ENCODE measurements at places on chromosomes 11 and 22. TPM values are rescaled to one million over a fixed set of nuclear protein-coding genes. Genes with fewer than 3 reads are reported as not detected.

DNA sequence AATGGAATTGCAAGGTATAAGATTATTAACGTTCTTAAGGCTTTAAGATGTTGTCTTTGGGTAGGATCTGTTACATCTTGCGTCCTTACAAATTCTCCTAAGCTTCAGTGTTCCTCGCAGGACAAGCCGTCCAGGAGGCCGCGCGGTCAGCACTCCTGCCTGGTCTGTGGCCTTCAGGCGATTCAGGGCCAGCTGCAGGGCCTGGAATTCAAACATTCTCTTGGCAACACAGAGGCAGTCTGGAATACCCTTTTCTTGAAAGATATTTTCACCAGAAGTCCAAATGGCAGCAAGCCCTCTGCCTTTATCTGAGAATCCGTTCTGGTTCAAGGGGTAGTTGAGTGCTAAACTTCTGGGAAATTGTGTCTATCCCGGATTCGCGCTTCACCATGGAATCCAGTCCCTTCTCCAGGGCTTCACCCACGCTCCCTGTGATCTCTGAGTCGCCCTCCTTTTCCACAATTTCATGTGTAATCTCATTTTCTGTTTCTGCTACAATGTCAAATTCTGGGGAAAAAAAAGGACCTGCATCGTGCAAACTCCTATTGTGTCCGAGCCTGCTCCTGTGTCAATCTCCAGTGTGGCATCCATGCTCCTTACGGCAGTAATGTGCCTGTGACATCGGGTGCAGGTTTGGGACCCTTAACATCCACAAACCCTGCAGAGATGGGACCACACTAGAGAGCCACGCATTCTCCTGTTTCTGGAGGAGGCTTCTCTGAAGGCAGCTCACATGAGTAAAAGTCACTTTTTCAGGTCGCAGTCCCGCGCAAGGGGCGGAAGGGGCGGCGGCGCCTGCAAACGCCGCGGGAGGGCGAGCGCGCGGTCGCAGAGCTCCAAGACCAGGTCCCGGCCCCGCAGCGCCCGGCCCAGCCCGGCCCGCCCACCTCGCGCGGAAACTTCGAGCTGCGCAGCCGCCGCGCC is 25.4 kb upstream of the SORL1 start:
- H3K4me1 ChIP-seq: peaks cover 12% of the 10 kb centered on the region
- no peaks in the 10 kb centered on the region for H3K27me3 ChIP-seq
- H3K4me3 ChIP-seq: peak overlapping the region; percentile 38
- no peak overlapping the region for H3K27ac ChIP-seq
- no peak for DNase-seq
- H3K36me3 ChIP-seq: no peaks in the 10 kb centered on the region

- H3K36me3 ChIP-seq: no peaks in the 10 kb centered on the region
- no peaks in the 10 kb centered on the region for H3K27me3 ChIP-seq
- no peak overlapping the region for H3K27ac ChIP-seq
Measured at GRCh38 chr22:20463324-20464095, 25.9 kb upstream of the SCARF2 start.

DNA sequence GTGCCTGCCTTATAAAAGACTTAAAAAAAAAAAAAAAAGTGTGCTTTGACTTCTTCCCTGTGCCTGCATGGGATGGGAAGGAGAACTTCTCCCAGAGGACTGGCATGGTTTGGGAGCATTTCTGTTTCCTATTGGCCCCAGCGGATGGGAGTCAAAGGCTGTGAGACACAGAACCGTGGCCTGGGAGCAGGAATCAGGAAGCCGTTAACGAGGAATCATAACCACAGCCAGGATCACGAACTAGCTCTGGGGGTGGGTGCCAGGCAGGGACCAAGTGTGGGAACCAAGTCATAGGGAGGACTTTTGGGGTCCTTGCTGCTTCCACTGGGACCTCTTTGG is 526 bp downstream of the C1QTNF6 start:
- no peaks in the 10 kb centered on the region for H3K4me1 ChIP-seq
- peak overlapping the region; percentile 32 for H3K4me3 ChIP-seq
- DNase-seq: no peak
- H3K27ac ChIP-seq: peak overlapping the region; percentile 91

DNA sequence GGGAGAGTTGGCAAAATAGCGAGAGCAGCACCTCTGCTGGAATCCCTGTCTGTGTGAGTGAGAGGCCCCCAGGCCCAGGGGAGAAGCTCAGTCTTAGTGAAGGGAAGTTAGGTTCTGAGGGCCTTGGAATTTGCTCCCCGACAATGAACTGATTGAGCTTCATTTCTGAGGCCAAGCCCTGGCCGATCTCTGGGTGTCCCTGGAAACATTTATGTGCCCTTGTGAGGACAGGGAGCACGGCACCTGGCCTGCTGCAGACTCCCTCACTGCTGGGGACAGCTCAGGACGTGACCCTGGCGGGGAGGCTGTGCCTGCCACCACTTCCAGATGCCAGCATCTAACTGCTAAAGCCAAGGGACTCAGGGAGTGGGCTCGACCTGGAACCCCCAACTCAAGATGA is 52.0 kb downstream of the ARHGAP8 start:
- H3K4me1 ChIP-seq: no peaks in the 10 kb centered on the region
- no peak overlapping the region for H3K27ac ChIP-seq
- H3K36me3 ChIP-seq: no peaks in the 10 kb centered on the region

DNA sequence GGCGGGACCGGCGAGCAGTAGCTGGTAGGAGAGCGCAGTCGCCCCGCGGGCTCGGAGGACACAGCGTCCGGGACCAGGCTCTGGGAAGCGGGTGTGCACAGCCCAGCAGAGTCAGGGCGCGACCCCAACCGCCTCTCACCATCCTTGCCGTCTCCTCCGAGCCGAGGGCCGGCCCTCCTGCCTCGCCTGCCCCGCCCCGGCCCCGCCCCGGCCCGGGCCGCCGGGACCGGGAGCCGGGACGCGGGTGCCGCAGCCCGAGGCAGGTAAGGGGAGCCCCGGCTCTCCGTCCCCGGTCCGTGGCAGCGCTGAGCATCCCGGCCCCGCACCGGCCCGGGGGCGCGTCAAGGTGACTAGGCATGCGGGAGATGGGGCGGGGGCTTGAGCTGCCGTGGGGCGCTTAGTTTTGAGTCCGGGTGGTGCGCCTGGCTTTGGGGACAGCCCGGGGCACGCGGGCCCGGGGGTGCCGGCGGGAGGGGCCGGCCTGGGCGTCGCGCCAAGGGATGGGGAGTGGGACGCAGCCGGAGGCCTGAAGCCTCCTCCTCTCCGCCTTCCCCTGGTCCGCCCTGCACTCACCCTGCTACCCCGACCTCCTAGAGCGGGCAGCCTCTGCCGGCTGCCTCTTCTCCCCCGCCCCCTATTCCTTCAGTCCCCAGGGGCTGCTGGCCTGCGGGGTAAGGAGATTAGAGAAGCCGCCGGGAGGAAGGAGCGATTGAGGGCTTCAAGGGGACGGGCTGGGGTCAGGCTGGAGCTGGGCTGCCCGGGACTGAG is at the start of gene ABCG4:
ABCG4 (plus strand) TSS at position 35 of the 768 bp plus-strand sequence. CDS start 914 bp downstream, outside the sequence.
- H3K27ac ChIP-seq: no peak within 1 kb of the TSS
- peaks cover 21% of the 10 kb centered on the region for H3K4me1 ChIP-seq
- no peak for DNase-seq

DNA sequence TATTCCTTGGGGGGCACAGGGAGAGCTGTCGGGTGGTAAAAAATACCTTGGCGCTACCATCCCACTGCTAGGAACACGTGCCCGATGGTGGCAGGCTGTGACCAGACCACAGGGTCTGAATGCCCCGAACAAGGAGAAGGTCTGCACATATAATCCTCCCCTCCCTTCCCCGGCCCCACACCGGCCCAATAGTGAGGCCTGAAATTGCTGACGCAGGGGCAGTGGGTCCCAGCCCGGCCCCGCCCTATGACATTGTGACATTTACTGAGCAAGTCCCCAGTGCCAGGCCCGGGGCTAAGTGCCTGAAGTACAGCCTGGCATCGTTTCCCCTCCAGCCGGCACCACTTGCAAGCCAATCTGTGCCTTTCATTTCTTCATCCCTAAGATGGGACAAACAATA is 19.5 kb downstream of the MN1 start:
- H3K27ac ChIP-seq: peak overlapping the region; percentile 7
- H3K36me3 ChIP-seq: no peaks in the 10 kb centered on the region
- H3K4me3 ChIP-seq: no peak overlapping the region

- DNase-seq: peak; percentile 93
- no peak overlapping the region for H3K4me3 ChIP-seq
- H3K27ac ChIP-seq: peak overlapping the region; percentile 80
- peaks cover 48% of the 10 kb centered on the region for H3K4me1 ChIP-seq
- no peaks in the 10 kb centered on the region for H3K27me3 ChIP-seq
Measured at GRCh38 chr11:47415949-47416472, 7.6 kb downstream of the SLC39A13 start.

- no peak overlapping the region for H3K4me3 ChIP-seq
- H3K4me1 ChIP-seq: no peaks in the 10 kb centered on the region
- H3K36me3 ChIP-seq: no peaks in the 10 kb centered on the region
Measured at GRCh38 chr11:9060700-9061111, 30.7 kb downstream of the SCUBE2 start.

DNA sequence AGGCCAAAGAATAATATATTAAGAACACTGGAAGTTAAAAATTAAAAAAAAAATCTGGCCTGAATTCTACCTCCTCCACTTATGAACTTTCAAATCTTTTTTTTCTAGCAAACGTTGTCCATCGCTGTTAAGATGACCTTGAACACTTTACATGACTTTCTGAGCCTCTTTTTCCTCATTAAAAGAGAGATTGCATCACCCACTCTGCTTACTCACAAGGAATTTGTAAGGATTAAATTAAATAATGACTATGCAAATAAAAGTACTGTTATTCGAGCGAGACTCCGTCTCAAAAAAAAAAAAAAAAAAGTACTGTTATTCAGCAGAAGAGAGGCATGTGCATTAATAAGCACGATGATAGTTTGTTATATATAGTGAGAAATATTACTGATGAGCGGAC is 285.1 kb upstream of the CCDC90B start:
- H3K36me3 ChIP-seq: no peaks in the 10 kb centered on the region
- no peak for DNase-seq
- no peak overlapping the region for H3K4me3 ChIP-seq
- H3K4me1 ChIP-seq: no peaks in the 10 kb centered on the region

- no peaks in the 10 kb centered on the region for H3K36me3 ChIP-seq
- no peaks in the 10 kb centered on the region for H3K4me1 ChIP-seq
- no peak overlapping the region for H3K27ac ChIP-seq
- no peak for DNase-seq
Measured at GRCh38 chr11:36035454-36035853, 91.6 kb downstream of the LDLRAD3 start.

DNA sequence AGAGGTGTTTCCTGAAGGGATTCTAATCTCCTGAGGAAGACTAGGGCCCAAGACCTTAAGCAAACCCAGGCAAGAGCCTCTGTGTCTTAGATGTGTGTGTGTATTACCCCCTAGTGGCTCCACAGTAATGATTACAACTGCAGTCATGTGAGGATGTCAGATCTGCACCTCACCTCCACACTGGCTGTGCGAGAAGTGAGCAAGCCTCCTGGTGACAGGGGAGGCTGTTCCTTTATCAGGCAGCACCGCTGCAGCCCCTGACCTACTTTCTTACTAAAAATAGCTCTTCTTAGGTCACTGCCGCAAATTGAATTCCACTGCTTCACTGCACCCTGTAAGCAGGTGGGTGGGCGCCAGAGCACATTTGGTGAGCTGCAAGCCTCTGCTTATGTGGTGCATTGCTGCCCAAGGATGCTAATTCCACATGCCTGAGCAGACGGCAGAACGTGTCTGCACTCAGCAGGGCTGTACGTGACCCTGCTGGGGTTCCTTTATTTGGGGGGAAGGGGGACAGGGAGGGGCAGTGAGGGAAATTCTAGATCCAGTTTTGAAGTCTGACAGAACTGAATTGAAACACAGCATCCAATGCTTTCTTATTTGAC is 112.4 kb downstream of the KCNC1 start:
- no peaks in the 10 kb centered on the region for H3K4me1 ChIP-seq
- DNase-seq: no peak
- no peaks in the 10 kb centered on the region for H3K27me3 ChIP-seq
- no peak overlapping the region for H3K4me3 ChIP-seq
- H3K27ac ChIP-seq: no peak overlapping the region

GRCh38 chr22:36149441-36149840 is 11.1 kb downstream of the APOL3 start:
- no peak overlapping the region for H3K4me3 ChIP-seq
- no peaks in the 10 kb centered on the region for H3K27me3 ChIP-seq

- no peak overlapping the region for H3K4me3 ChIP-seq
- H3K4me1 ChIP-seq: no peaks in the 10 kb centered on the region
- peaks cover 33% of the 10 kb centered on the region for H3K36me3 ChIP-seq
- DNase-seq: no peak
Measured at GRCh38 chr11:114159320-114159719, 99.8 kb downstream of the ZBTB16 start.

DNA sequence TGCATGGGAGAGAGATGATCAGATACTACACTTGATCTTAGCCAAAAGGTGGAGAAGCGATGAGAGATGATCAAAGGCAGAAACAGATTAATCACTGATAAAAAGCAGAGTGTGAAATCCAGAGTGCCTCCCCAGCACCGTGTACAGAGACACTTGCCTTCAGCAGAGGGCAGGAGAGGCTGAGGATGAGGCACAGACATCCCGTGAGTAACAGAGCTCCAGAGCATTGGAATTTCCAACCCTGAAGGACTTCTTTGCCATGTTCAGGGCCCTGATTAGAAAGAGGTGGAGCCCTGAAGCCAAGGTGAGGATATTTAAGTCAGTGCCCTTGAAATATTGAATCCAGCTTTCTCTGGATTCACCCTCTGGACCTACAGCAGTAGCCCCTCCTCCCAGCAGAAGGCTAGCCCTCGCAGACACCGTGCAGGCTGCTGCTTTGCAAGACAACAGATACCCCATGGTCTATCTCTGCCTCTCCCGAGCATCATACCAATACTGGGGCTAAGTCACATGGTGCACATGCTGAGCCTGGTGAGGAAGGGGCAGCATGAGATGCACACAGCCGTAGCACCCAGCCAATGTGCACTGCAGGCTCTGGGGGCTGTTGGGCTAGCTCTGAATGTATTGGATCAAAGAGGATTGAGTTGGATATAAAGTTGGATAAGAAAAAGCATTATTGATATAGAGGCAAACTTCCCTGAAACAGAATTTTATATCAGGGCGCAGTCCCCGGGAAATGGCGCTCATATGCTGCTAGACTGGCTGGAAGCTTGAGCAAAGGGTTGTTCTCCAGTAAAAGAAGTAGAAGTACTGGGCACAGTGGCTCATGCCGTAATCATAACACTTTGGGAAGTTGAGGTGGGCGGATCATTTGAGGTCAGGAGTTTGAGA is 200.3 kb upstream of the B3GAT1 start:
- no peak overlapping the region for H3K4me3 ChIP-seq
- H3K4me1 ChIP-seq: no peaks in the 10 kb centered on the region
- peak; percentile 28 for DNase-seq
- no peak overlapping the region for H3K27ac ChIP-seq
- H3K36me3 ChIP-seq: no peaks in the 10 kb centered on the region
- H3K27me3 ChIP-seq: no peaks in the 10 kb centered on the region

GRCh38 chr11:93244018-93244417 is 46.2 kb upstream of the SLC36A4 start:
- H3K4me1 ChIP-seq: no peaks in the 10 kb centered on the region
- H3K4me3 ChIP-seq: no peak overlapping the region
- no peak for DNase-seq
- H3K36me3 ChIP-seq: no peaks in the 10 kb centered on the region
- no peaks in the 10 kb centered on the region for H3K27me3 ChIP-seq

The HTR3B gene
- not detected for total RNA-seq

The SHANK2 gene
- 0.35 TPM for total RNA-seq

The E2F8 gene
- 1.7 TPM for total RNA-seq

The FOLR3 gene
- total RNA-seq: not detected

The ZNF280A gene
- total RNA-seq: not detected

The MS4A4A gene
- 7.8 TPM for total RNA-seq

The FERMT3 gene
- total RNA-seq: 6.3 TPM
